ENCODE measurements at places on chromosomes 7 and 10.

GRCh38 chr7:142697270-142697669 lies 52.0 kb upstream of the PRSS1 start:
- DNase-seq = no peak

GRCh38 chr10:80409121-80409520 lies 770 bp downstream of the PRXL2A start:
- DNase-seq = no peak

- DNase-seq = no peak
Observed at GRCh38 chr7:157013602-157014549, 3.4 kb upstream of the MNX1 start.

DNA sequence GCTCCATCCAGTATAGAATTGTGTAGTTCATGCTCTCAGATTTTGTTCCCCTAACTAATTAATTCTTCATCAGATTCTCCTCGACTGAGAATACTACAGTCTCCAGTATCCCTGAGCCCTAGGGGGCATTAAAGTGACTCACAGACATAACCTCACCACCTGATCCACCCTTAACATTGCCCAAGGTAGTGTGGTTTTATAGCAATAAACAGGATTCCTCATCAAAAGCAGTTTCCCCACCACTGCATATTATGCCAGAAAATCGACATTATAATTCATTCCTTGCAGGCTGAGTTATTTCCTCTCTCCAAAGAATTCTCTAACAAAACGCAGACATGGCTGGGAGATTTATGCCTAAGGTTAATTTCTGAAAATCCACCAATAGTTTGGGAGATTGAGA lies 1402.5 kb upstream of the CELF2 start:
- no peak for DNase-seq

DNA sequence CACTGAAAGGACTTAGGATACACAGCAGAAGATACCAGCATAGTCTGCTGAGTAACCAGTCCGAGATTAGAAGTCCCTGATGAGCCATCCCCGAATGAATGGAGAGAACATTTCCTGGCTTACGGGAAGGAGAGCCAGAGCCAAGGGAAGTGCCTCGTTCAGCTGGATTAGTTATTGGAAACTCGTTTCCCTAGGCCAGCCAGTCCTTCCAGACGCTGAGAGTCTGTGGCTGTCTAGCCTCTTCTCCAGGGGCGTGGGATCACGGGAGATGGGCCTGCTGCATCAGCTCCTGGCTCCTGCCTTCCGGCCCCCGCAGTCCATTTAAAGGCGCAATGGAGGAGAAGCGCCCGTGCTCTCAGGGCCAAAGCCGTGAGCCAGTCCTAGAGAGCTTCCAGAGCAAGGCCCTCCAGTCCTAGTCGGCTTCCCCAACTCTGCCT lies 712.8 kb downstream of the PARD3 start:
- DNase-seq = no peak

- no peak for DNase-seq
Observed at GRCh38 chr10:113961182-113962031, 82.3 kb upstream of the ADRB1 start.

GRCh38 chr10:111522551-111522950 lies 445.7 kb downstream of the ADRA2A start:
- no peak for DNase-seq

DNA sequence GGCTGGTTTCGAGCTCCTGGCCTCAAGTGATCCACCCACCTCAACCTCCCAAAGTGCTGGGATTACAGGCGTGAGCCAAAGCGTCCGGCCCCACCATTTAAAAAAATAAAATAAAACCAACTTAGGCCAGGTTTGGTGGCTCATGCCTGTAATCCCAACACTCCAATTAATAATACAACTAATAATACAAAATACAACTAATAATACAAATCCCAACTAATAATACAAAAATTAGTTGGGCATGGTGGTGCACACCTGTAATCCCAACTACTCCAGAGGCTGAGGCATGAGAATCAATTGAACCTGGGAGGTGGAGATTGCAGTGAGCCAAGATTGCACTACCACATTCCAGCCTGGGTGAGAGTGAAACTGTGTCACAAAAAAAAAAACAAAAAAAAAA lies 27.6 kb downstream of the CEP41 start:
- no peak for DNase-seq

DNA sequence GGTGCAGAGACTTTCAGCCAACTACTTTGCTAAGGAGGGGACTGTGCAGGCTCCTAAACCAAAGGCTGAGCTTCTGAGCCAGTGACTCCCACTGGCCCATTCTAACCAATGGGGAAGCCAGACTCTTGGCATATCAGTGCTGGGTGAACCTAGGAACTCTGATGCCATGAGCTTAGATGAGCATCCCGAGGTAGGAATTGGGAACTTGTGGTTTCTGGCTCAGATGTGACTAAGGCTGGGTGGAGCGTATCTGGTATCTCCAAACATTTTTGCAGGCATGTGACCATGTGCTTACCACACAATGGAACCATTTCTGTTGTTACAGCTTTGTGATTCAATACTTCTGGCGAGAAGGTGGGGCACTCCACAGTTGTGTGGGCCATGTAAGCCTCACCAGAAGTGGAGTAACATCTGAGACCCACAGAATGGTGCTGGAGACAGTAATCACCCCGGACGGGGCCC lies 2.5 kb upstream of the AVPI1 start:
- DNase-seq = no peak

DNA sequence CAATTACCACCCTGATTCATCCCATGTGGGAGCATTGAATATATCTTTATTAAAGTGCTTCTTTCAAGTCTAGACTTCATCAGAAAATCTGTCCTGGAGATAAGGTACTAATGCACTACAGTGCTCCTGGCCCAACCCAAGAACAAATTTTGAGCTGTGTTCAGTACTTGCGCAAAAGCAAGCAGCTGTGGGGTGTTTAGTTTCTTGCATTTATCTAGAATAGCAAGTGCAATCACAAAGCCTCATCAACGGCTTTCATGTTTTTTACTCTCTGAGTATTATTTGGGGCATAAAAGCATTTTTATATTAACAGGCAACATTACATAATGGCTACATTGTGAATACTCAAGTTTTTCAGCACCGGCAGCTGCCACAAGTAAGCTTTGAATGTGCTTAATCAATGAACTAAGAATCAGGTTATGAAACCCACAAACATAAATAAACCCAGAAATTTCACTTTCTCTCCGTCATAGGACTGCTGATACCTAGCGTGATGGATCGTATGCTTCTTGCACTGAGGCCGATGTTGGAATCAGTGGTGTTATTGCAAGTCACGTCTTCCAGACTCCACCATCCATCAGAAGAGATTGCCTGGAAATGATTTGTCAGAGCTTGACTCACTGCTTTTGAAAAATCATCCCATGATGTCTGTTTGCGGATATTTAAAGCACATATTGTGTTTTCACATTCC lies 113.1 kb downstream of the CTTNBP2 start:
- DNase-seq = no peak

- no peak for DNase-seq
Observed at GRCh38 chr10:99958806-99959205, 50.9 kb downstream of the DNMBP start.

DNA sequence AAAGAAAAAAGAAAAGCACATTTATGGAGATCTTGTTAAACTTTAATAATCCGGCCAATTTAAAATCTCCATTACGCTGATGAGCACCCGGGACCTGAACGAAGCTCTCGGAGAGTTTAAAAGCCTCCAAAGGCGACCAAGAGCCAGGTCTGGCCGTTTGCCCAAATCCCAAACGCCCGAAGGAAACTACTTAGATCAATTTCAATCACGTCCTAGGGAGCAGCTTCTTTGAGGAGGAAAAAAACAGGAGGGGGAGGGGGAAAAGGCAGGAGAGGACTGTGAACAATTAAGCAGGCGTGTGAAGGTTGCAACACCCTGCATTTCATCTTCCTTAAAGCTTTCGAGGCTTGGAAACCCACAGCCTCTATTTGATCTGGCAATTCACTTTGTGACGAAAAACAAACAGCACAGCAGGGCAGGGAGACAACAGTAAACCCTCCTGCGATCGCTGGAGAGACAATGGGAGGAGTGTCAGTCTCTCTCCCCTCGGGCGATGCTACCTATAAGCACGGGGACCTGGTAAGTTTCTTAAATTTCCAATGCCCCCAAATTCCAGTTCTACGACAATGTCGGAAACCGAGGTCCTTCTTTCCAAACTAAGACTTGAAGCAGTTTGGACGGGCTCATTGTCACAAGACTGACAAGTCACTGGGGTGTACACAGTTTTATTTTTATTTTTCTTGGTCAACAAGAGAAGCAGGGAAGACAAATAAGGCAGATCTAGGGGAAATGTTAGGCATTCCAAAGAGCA lies 1.2 kb downstream of the KLF6 start:
- DNase-seq = no peak

GRCh38 chr10:129845111-129845753 lies 118.8 kb downstream of the EBF3 start:
- no peak for DNase-seq

DNA sequence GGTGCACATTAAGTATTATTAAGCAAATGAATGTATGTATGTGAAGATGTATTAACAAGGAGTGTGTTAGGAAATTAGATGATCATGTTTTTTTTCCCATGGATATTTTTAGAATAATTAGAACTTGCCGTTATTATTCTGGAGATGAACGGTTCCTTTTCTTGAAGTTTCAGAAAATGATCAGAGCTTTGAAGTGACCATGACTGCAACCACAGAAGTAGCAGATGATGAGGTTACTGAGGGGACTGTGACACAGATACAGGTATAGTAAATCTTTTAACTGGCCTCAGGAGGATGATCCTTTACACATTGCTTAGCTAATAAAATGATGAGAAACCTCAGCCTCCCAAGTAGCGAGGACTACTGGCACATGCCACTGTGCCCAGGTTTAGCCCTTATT lies 18.6 kb downstream of the DMTF1 start:
- DNase-seq = no peak

- no peak for DNase-seq
Observed at GRCh38 chr10:98411768-98412167, 3.2 kb downstream of the PYROXD2 start.

GRCh38 chr7:46972205-46972604 lies 609.7 kb downstream of the TNS3 start:
- DNase-seq = no peak

DNA sequence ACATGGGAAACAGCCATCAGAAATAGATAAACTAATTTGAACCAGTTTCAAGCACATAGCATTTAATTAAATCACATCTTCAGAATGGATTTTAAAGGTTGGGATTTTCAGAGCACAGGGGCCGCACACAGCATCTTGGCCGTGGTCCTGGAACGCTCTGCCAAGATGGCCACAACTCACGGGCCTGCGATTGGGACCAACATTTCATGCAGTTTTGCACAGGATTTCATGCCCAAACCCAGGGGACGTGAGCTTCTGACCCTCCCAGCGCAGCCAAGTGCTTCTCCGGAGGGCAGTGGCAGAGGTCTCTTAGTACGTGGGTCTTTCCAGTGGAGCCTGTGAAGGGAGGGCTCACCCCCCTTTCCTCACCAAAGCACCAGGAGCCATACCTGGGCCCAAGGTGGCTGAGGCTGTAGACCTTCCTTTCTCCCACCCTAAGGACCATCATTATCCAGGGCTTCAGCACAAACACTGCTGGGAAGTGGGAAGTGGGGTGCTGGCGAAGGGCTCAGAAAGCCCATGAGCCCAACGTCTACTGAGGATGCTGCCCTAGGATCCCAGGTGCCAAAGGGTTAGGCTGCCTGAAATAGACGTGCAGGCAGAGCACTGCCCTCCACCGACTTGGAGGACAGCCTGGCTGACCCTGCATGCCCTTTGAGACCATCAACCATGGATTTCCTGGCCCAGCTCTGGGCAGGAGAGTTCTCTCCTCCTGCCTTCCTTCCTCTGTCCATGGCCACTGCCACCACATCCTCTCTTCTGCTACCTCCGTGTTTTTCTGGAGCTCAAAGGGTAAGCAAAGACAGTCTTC lies 611.2 kb upstream of the MGMT start:
- DNase-seq = no peak
